ENCODE measurements at places on chromosomes 7 and 10. TPM values are rescaled to one million over a fixed set of nuclear protein-coding genes. Genes with fewer than 3 reads are reported as not detected.

Gene CHST3
- total RNA-seq, result not detected

Gene COBL
- total RNA-seq, result not detected

Gene ANKRD26
- 13.0 TPM for total RNA-seq

DNA sequence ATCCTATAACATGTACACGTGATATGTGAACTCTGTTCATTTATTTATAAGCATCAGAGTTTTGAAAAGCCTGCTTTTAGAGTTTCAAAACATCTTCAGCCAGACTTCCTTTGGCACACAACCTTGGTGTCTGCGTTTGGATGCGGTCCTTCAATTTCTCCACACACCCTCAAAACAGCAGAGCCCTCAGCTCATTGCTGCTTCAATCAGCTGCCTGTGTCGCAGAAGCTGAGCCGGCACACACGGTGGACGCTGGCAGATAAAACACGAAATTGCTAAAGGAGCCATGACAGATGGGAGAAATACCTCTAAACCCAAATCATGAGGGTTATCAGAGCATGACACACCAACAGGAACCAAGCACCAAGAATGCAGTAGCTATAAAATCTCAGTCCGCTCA is 396.4 kb upstream of the AKR1E2 start:
- DNase-seq, result no peak

GRCh38 chr10:70268376-70268775 is 15.4 kb downstream of the NPFFR1 start:
- DNase-seq, result no peak
